ENCODE measurements at places on chromosomes 6 and 20. TPM values are rescaled to one million over a fixed set of nuclear protein-coding genes. Genes with fewer than 3 reads are reported as not detected.

GRCh38 chr20:15674253-15675060 is 898.8 kb downstream of the KIF16B start:
- no peak for DNase-seq
- H3K27me3 ChIP-seq, result no peaks in the 10 kb centered on the region
- no peak overlapping the region for H3K27ac ChIP-seq
- no peaks in the 10 kb centered on the region for H3K4me1 ChIP-seq

DNA sequence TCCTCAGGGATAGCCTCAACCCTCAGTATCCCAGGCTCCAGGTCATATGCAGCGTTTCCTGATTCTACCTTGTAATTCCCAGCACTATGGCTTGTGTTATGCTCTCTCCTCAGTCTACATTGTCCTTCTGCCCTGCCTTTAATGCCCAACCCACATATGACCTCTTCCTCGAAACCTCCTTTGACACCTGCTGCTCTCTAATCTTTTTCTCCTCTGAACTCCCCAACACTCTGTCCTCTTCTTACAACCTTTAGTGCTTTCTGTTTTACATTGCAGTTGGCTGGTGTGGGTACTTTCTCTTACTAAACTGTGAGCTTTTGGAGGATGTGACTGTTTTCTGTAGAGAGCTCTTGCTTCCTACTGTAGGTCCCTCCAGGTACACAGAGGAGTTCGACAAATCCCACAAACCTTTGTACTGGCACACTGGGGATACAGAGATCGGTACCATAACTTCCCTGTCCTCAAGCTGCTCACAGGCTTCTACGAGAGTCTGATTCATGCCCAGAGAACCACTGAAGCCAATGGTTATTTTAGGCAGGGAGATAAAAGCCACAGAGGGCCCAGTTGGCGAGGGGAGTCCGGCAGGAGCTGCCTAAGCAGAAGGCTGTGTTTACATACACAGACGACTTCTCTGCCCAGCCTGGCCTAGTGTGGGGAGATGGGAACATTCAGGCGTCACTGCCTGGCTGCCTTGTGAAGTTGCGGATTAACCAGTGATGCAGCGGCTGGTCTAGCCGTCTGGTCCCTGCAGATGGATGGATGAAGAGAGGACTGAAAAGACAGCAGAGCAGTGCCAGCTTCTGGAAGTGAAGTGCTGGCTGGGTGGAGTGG is 8.4 kb upstream of the EPB41L1 start:
- no peak for DNase-seq
- no peaks in the 10 kb centered on the region for H3K36me3 ChIP-seq
- H3K4me1 ChIP-seq, result peaks cover 7% of the 10 kb centered on the region

- H3K4me3 ChIP-seq, result no peak overlapping the region
- no peak for DNase-seq
- no peaks in the 10 kb centered on the region for H3K36me3 ChIP-seq
- H3K27me3 ChIP-seq, result no peaks in the 10 kb centered on the region
- no peak overlapping the region for H3K27ac ChIP-seq
- peaks cover 5% of the 10 kb centered on the region for H3K4me1 ChIP-seq
Measured at GRCh38 chr20:59390437-59390836, 90.0 kb downstream of the EDN3 start.

Gene C20orf141
- not detected for total RNA-seq

All from naive thymus-derived CD8-positive, alpha-beta T cell (primary cell).